ENCODE measurements at places on chromosomes 6 and 20. TPM values are rescaled to one million over a fixed set of nuclear protein-coding genes. Genes with fewer than 3 reads are reported as not detected.

The SLC12A5 gene
- total RNA-seq = under 0.01 TPM

The PGC gene
- not detected for total RNA-seq

The EPPIN gene
- total RNA-seq = not detected

The XPO5 gene
- 17.3 TPM for total RNA-seq
